ENCODE measurements at places on chromosomes 3 and 15.

GRCh38 chr15:31489801-31490646 lies 163.4 kb downstream of the KLF13 start:
- peak; percentile 44 for DNase-seq

GRCh38 chr15:85329561-85330422 lies 50.6 kb upstream of the AKAP13 start:
- DNase-seq = no peak

- no peak for DNase-seq
These were observed 241.0 kb upstream of the ZNF717 start for GRCh38 chr3:76026379-76026778.

DNA sequence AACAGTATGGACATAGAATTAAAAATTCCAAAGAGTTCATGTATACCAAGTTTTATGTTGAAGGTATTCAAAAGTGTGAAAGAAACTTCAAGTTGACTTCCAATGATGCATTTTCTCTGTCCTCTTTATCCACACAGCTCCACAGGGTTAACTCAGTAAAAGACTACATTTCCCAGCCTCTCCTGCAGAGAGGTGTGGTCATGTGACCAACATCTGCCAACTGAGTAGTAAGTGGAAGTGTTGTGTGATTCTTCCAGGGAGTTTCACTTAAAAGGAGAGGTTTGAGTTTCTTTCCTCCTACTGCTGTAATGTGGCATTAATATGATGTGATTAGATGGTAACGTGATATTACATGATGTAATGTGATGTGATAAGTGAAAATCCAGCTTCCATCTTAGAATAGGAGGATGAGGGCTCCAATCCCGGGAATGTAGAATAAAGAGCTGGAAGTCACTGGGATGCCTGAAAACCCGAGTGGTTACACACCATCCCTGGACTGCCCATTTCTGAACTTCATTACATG lies 280.6 kb downstream of the ARRDC4 start:
- DNase-seq = no peak

DNA sequence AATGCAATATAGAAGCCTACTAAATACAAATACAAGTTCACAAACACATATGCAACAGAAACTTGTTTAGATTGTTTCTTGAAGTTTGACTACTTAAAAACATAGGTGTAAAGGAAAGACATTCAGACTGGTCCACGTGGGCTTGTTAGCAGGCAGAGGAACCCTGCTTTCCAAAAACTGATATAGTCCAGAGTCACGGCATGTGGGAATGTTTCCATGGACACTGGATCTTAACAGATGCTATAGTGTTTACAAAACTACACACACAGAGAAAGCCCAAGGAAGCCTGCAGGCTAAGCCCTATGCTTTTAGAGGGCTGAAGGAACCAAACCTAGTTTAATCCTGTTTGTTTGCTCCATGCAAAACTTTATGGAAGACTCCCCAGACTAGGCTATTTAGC lies 45.2 kb upstream of the LRRC58 start:
- no peak for DNase-seq

- DNase-seq = no peak
These were observed 24.8 kb downstream of the PEX5L start for GRCh38 chr3:180011927-180012326.

- no peak for DNase-seq
These were observed 72.2 kb downstream of the DLG1 start for GRCh38 chr3:197226179-197226578.

DNA sequence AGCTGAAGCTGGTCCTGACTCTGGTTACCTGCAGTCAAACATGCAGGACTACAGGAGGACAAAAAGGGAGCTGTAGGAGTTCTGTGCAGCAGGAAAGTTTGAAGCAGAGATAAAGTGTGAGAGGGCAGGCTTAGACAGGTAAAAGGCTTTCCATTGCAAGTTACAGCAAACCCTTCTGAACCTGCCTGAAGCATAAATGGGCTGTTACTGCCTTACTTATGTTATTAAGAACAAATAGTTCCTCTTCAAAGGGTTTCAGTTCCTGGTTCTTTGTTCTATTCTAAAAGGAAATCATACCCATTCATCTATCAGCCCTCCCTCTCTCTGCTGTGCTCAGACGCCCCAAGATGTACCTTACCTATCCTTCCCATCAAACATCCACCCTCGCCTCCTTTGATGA lies 52.4 kb upstream of the CACNA2D3 start:
- DNase-seq = no peak

DNA sequence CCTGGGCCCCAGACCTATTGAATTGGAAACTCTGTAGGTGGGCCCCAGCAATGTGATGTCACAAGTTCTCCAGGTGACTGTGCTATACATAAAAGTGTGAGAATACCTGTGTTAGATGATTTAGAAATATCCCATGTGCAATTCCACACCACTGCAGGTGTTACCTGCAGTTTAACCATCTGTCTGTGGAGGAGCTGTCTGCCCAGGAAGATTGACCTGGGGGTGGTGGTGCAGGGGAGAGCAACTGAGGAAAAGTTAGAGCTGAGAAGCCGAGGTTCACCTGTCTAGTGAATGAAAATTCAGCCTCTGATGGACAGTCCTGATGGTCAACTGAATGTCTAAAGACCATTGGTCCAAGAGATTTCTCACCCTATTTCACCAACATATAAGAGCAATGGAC lies 132.2 kb upstream of the SLC24A5 start:
- DNase-seq = no peak

DNA sequence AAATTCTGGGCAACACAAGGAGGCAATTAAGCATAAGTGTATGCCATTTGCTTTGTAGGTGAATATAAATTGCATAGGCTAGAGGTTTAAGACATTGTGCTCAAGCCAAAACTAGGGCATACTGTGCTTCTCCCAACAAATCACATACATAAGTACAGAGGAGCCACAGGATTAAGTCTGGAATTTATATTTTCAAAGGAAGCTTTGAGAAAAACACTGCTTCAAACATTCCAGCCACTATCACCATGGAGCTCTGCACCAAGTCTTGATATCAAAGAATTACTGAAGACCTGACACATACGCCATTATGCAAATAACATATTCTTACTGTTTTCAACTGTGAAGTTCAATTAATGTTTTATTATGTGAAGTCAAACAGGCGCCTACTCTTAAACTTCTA lies 119.4 kb upstream of the NPHP3 start:
- DNase-seq = no peak

DNA sequence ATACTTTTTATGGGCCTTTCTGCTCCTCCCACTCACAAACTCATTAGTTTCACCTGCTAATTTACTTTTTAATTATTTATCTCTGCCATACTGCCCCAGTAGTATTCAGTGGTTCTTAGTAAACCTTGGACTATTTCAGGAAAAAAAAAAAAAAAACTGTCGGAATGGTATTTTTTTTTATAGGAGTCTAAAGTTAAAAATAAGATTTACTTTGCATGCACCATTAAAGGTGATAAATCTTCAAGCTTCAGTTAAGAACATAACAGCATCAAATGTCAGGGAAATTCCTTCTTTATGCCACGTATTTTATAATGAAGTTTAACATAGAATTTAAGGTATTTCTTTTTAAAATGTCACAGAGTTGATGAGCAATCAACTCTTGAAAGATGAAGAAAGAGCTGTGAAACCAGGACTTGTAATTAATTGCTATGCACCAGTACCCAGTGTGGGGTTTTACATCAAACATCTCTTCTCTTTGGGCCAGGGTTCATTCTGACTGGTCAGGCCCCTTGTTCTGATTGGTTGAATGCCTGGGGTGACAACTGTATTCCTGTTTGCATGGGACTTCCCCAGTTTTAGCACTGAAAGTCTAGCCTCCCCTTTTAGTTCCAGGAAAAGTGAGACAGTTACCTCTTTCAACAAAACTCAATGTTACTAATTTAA lies 40.3 kb upstream of the PTPRG start:
- DNase-seq = no peak

GRCh38 chr3:186534113-186534669 lies 10.0 kb downstream of the CRYGS start:
- DNase-seq = no peak

GRCh38 chr3:57157545-57157944 lies 7.6 kb downstream of the IL17RD start:
- no peak for DNase-seq

GRCh38 chr3:134357914-134358811 lies 16.1 kb downstream of the AMOTL2 start:
- DNase-seq = peak; percentile 90

DNA sequence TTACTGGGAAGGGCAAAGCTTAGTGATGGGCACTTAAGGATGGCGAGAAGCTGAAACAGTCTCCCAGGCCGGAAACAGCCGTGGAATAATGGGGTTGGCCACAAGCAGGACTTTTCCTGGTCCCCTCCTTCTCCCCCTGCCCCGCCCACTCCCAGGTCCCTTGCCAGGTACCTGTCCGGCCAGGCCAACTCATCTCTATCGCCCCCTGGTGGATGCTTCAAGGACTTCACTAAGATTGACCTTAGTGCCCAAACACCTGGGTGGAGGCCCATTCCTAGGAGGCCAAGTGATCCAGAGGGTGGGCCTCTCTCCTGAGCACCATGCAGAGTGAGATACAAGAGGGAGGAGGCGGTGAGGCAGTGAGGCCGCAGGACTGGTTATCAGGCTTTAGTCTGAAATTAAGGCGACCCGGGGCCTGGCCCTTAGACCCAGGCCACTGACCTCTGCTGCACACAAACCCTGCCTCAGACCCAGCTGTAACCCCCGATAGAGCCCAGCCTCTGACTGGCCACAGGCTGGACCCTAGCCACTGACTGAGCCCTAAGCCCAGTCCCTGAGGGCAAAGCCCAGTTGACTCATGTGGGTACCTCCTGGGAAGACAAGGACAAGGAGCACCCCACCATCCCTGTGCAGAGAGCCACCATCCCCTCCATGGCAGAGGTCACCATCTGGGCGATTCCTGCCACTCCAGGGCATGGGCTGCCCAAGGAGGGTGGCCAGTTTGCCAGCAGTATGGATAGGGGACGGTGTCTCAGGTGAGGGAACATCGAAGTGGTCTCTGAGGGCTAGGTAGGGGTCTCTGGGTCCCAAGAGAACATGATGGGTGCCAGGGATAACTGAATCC lies 37.6 kb downstream of the VIPR1 start:
- DNase-seq = no peak

- DNase-seq = peak; percentile 64
These were observed 159.1 kb downstream of the P3H2 start for GRCh38 chr3:189961522-189962161.

DNA sequence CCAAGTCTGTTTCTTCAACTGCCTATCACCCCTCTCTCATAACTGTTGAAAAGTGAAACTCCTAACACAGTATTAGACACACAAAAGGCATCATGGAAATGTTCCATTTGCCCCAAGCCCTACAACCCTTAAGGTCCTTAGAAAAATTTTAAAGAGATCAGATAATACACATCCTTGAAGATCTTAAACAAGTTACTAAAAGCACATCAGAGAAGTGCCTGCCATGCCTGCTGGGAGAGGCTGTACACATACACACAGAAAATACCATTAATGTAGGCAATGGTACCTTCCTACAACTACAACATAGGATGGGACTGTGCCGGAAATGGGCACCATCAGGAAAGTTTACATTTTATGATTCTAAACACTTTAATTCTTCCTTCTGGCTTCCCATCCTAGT lies 3.3 kb downstream of the ADAM10 start:
- no peak for DNase-seq

DNA sequence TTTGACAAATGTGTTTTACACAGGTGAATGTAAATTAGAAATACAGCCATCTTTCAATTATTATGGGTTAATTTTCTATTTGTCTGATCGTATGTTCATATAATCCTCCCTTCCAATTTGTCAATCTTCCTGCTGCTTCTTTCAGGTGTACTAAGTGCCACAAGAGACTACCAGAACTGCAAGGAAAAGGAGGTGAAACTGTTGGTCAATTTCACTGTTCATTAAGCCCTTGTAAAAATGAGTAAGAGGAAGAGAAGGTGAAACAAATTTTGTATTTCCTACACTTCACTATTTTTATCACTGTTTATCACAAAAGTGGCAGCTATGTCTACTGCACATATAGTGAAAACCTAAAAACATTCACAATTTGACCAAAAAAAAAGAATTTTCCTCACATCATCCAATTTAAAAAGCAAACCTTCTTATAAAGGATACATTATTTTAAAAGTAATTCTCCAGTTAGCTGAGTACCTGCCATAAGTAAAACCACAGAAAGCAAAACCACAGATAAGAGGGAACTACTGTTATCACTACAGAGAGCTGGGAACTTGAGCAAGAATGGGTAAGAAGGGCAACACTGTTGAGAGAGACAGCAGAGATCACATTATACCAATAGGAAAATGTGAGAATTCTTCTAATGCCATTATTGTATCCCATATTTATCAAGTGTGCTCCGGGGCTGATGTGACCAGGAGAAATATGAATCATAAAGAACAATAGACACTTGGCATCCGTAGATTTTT lies 163.0 kb downstream of the TBC1D5 start:
- no peak for DNase-seq

DNA sequence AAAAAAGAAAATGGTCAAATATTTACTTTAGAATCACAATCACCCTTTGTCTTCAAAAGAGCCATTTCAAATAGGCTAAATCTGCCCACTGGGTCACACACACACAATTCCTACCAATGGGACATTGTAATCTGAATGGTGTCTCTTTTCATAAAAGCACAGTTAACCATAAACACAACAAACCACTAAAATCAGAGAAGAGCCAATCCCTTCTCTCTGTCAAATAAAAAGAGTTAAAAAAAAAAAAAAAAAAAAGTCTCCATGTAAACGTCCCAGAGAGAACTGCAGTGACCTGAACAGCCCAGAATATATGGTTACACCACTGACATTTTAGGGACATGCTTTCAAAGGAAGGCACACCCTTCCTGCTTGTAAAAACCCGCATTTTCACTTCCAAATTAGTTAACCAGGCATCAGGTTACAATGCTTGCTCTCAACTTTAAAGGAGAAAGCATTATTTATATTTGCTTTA lies 63.7 kb downstream of the PRICKLE2 start:
- no peak for DNase-seq

- DNase-seq = no peak
These were observed 48.7 kb upstream of the MDFIC2 start for GRCh38 chr3:70360979-70361760.

DNA sequence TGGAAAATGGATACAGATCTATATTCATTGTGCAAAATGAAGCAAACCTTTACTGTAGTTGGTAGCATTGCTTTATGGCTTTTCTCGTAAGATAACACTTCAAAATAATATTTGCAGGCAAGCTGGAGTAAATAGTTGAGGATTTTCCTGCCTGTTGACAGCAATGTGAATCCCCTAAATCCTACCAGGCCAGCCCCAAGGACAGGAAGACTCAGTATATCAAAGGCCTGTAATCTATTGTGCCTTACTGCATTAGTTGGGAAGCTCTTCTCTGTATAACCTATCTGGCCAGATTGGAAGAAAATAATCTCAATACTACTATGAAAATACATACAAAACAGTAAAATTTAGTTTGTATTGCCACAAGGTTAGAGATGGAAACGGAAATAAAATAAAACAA lies 4.6 kb upstream of the GMNC start:
- no peak for DNase-seq

Measured in amniotic stem cell (primary cell).